ENCODE measurements at places on chromosomes 1 and 21. TPM values are rescaled to one million over a fixed set of nuclear protein-coding genes. Genes with fewer than 3 reads are reported as not detected.

DNA sequence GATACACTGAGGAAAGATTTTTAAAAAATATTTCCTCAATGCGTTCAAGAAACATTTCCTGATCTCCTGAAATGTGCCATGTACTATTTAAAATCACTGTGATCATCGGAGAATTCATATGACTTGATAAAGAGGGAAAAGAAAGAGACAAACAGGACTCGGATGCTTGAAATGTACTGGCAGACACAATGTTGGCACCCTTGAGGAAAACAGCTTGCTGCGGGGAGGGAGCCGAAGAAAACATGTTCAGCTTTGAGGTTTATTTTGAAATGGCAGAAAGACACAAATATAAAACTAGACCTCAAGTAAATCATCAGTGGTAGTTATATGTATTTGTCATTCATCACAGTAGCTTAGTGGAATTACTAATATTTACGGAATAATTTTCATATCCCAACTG lies 100.9 kb upstream of the BRINP3 start:
- no peak for DNase-seq

DNA sequence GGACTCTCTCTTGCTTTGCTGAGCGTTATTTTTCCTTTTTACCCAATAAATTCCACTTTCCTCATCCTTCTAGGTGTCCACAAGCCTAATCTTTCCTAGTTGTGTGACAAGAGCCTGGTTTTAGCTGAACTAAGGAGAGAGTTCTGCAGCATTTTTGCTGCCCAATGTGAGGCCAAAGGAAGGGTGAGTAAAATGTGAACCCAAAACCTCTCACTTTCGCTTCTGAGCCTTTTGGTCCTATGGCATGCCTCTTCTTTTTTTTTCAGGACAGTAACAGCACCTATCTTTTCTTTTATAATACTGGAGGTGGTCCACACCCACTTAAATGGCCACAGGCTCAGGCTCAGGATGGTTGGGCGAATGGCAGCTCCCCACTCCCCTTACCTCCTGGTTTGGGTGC lies 111.1 kb downstream of the COP1 start:
- no peak for DNase-seq

DNA sequence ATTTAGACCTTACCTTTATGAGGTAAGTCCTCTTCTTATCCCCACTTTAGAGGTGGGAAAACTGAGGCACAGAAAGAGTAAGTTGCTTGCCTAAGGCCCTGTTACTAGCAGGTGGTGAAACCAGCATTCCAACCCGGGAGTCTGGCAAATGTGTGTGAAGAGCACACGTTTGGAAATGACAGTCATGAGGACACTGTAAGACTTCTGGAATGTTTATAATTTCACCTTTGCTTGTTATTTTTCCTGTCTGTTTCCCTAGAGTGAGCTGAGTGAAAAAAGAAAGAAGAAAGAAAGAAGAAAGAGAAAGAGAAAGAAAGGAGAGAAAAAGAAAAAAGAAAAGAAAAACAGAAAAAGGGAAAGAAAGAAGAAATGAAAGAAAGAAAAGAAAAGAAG lies 21.2 kb upstream of the LGALS8 start:
- no peak for DNase-seq

GRCh38 chr1:224540535-224540934 lies 75.6 kb upstream of the CNIH3 start:
- no peak for DNase-seq

- DNase-seq: no peak
These were observed 32.5 kb upstream of the IVNS1ABP start for GRCh38 chr1:185349556-185349955.

PEX19 gene
- 67.5 TPM for total RNA-seq

GRCh38 chr1:178093951-178094738 lies at the start of gene RASAL2:
Gene RASAL2 (plus strand): TSS chr1:178094104. CDS start chr1:178094493, 389 bp downstream.
- DNase-seq: peak; percentile 80

DNA sequence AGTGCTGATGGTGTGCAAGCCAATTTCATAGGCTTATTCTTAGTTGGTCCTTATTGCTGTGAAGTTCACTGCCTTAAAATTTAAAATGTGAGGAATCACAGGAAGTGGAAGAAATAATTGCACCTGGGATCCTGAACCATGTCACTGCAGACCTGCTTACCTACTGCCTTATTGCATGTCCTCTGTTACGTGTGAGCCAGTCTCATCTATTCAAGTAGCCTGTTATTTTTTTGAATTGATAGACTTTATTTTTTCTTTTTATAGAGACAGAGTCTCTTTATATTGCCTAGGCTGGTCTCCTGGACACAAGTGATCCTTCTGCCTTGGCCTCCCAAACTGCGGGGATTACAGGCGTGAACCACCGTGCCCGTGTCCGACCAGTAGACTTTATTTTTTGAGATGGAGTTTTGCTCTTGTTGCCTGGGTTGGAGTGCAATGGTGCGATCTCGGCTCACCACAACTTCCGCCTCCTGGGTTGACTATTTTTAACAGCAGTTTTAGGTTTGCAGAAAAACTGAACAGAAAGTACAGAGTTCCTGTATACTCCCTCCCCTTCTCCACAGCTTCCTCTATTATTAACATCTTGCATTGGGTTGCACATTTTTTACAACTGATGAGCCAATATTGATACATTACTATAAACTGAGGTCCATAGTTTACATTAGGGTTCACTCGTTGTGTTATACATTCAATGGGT lies 14.0 kb upstream of the DISC1 start:
- no peak for DNase-seq

DDX59 gene
- 18.3 TPM for total RNA-seq

- peak; percentile 49 for DNase-seq
These were observed 22.1 kb upstream of the SSX2IP start for GRCh38 chr1:84712276-84712874.

DNA sequence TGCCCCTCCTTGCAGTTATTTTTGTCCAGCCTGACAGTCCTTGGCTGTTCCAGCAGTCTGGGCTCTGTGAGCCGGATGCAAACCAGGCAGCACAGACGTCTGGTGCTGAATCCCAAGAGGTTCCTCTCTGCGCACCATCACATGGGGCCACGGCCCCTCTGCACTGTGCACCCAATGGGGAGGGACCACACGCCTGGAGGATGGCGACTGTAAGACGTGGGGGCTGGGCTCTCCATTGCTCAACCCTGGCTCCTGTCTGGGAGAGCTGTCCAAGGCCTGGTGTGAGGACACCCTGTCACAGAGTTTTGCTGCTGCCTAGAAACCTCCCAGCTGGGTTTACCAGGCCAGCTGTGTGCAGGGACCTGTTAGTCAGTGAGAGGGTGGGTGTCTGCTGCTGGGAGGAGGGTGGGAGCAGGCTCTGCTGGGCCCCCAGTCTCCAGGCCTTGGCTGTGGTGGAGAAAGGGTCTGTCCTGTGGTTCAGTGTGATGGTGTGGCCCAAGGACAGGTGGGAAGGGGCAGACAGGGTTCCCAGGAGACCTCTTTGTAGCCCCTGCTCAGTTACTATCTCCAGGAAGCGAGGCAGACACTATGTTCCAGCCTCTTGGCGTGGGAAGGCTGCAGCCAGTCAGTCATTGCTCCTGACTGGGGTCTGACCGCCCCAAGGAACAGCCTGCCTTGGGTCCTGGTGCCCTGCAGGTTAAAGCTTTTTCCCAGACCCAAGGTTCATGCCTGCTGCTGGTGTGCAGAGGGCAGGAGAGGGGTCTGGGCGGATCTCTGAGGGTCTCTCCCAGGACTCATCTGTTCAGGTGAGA lies 13.8 kb downstream of the HEYL start:
- no peak for DNase-seq

DNA sequence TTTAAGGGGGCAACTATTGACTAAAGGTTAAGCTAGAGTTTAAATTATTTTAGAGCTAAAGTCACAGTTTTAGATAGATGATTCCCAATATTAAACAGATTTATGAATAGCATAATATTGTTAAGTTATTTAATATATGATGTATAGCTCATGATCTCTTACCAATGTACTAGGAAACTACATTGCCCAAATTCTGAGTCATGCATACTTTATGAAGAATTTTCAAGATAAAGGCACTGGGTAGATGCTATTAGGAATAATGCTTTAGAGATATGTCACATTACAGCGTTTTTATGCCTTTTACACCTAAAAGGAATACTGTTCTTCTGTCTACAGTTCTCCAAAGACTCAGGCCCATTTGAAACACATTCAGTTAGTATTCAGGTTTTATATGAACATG lies 215.1 kb downstream of the NCAM2 start:
- no peak for DNase-seq

DNA sequence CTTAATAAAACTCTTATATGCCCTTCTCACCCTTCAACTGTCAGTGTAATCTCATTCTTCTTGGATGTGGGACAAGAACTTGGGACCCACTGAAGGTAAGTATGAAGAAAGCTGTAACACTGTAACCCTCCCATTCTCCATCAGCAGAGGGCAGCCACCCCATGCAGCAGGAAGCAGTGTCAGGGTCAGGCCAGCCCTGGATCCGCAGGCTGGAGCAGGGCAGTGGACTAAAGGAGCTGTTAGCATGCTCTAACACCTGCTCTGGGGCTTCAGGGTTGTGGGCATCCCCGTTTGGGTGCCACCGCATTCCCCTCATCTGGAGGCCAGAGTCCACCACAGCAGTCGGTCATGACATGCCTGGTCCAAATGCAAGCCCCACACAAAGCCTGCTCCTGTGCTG lies 156.5 kb downstream of the HIVEP3 start:
- DNase-seq: peak; percentile 58

GRCh38 chr1:210232511-210233215 lies at the start of gene SERTAD4:
Gene SERTAD4 (plus strand): TSS chr1:210232796. CDS start chr1:210237961, 5,165 bp downstream.
- peak; percentile 13 for DNase-seq

DNA sequence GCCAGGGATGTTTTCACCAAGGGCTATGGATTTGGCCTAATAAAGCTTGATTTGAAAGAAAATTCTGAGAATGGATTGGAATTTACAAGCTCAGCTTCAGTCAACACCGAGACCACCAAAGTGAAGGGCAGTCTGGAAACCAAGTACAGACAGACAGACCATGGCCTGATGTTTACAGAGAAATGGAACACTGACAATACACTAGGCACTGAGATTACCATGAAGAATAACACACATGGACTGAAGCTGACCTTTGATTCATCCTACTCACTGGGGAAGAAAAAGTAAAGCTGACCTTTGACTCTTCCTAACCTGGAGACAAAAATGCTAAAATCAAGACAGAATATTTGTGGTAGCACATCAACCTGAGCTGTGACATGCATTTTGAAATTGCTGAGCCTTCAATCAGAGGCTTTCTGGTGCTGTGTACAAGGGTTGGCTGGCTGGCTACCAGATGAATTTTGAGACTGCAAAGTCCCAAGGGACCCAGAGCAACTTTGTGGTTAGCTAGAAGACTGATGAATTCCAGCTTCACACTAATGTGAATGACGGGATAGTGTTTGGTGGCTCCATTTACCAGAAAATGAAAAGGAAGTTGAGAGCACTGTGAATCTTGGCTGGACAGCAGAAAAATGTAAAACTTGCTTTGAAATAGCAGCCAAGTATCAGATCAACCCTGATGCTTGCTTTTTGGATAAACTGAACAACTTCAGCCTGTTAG lies 190.4 kb upstream of the KCTD3 start:
- DNase-seq: peak; percentile 89

DNA sequence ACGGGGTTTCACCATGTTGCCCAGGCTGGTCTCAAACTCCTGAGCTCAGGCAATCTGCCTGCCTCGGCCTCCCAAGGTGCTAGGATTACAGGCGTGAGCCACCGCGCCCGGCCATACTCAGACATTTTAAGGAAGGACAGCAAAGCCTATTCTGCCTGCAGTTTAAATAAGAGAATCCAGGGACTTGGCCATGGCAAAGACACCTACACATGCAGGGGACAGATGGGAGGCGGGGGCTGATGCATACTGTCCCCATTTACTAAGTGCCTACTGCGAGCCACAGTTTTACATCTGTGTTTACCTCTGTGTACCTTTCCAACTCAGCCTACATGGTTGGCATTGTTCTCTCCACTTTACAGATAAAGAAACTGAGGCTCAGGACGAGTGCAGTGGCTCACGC lies 25.4 kb downstream of the LDLRAD2 start:
- no peak for DNase-seq

GRCh38 chr1:169186106-169186505 lies 79.6 kb downstream of the ATP1B1 start:
- DNase-seq: no peak

GRCh38 chr1:212062832-212063438 lies 27.4 kb downstream of the DTL start:
- DNase-seq: peak; percentile 55

DNA sequence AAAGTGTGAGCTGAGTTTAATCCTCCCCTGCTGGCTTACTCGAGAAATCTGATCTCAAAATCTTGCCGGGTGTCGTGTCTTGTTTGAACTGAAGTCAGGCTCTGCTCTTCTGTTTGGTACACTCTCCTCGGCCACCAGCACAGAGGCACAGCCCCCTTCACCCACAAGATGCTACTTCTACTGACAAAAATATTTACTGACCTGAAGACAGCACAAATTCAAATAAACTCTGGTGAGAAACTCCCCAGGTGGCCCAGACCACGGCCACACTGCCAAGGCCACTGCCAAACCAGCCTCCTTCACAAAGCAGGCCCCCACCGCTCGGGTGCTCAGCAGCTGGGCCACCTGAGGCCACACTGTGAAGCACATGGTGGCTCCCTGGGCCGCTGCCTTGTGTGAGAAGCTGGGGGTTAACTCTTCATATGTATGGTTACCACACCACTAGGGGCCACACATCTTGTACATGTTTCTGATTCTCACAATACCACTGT lies 80.6 kb downstream of the TGFBR3 start:
- DNase-seq: no peak

GRCh38 chr21:25171438-25171837 lies 435.8 kb downstream of the MRPL39 start:
- no peak for DNase-seq

MROH7 gene
- total RNA-seq: 1.2 TPM

GRCh38 chr1:165629848-165630628 lies 996 bp upstream of the MGST3 start:
- no peak for DNase-seq

DNA sequence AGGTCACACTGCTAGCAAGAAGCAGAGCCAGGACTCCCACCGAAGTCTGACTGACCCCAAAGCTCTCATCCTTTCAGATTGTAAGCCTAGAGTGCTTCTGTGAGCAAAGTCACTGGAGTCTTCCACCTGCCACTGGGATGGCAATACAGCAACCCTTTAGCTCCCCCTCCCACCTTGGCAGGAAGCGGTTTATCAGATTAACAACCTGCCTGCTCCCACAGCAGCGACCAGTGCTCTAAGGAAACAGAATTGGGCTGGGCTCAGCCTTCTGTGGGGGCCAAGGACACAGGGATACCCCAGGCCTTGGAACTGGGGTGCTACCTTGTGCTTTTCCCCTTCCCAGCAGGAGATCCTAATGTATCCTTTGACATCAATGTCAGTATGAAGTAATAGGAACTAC lies 76.0 kb downstream of the GFI1 start:
- DNase-seq: no peak

PODN gene
- total RNA-seq: 2.1 TPM

GRCh38 chr1:173648880-173649605 lies 13.9 kb downstream of the TEX50 start:
- DNase-seq: no peak

RNASEL gene
- total RNA-seq: 9.2 TPM

GRCh38 chr1:117032681-117033539 lies 27.2 kb upstream of the TTF2 start:
- no peak for DNase-seq

- DNase-seq: no peak
These were observed 123.7 kb upstream of the COP1 start for GRCh38 chr1:176330782-176331181.

LEFTY2 gene
- total RNA-seq: 0.78 TPM

Measured in myocyte (in vitro differentiated cells).